ENCODE measurements at places on chromosomes 2 and 18.

DNA sequence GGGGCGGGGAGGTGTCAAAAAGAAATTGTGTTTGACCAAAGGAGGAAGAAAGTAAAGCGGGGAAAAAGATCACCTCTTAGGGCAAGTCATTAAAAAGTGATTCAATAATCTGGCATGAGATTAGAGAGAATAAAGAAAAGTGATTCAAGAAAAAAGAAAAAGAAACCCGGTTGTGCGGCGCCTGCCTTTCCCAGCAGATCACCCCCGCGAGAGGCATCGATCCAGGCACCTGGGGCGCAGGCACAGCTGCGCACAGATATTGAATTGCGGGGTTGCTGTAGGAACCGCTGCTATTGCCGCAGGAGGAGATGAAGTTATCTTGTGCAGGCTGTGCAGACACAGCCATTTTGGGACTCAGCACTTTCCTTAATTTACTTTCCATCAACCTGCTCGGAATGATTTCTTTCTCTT lies 71.2 kb downstream of the PLB1 start:
- DNase-seq, result peak; percentile 31

GRCh38 chr2:31213601-31214443 lies 3.5 kb downstream of the CAPN14 start:
- no peak for DNase-seq

- no peak for DNase-seq
These were observed 32.3 kb upstream of the BAZ2B start for GRCh38 chr2:159648643-159649042.

DNA sequence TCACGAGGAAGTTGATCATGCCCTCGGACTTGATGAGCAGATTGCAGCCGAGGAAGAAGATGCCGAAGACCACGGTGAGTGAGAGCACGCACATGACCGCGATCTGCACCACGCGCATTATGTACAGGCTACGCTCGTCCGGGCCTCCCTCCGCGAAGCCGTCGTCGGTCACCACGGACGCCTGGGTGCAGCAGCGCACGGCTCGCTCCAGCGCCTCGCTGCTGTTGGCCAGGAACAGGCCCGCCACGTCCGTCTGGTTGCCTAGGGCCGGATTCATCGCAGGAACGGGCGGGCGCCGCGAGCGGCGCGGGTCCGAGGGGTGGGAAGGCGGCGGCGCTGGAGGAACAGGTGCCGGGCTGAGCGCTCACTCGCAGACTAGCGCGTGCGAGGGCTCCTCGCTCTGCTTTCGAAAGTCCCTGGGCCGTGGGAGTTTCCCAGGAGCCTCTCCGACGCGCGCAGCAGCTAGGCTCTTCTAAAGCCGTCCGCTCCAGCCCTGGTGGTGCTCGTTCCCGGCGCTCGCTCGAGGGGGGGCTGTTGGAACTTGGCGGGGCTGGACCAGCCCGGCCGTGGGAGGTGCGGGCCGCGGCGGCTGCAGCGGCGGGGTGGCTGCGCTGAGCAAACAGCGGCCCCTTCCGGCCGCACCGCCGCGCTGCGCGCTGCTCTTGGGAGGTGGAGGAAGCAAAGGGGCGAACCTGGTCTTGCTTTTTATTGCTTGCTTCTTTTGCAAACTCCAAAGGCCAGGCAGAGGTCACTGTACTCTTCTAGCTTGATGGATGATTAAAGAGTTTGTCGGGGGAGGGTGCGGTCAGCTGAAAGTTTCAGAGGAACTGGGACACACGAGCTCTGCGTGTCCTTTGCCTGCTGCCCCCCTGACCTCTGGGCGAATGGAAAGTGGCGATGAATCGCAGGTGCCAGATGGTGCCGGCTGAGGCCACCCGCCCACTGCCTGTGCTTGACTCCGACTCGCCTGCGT lies at the start of gene RPRM:
TSS of gene RPRM (minus strand) at position 474 of the 973 bp plus-strand sequence. CDS start at position 277, 197 bp downstream.
- peak; percentile 7 for DNase-seq

GRCh38 chr2:55929476-55929875 lies 5.9 kb upstream of the EFEMP1 start:
- no peak for DNase-seq

DNA sequence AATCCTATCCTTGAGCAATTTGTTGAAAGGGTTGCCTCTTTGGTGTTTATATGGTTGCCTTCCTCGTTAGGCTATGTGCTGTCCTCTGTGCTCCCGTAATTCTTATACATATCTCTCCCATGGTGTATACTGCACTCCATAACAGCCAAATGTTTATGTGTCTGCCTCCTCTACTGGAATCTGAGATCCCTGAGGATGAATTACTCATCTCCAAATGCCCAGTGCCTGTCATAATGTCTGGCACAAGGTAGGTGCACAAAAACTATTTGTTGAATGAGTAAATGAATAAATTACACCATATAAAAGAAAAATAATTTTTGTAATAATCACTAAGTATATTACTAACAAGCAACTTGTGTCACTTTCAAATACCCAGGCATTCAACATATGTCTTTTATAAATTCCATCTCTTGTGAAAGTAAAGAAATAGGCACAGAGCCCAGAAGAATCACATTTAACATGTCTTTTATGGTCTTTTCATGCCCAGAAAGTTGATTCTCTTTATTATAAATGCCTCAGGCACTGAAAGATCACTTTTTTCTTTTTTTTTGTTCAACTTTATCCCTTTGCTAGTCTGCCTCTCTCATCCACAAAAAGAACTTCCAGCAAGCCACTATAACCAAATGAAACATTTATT lies 164.9 kb downstream of the CCDC148 start:
- DNase-seq, result no peak

- no peak for DNase-seq
These were observed 11.8 kb upstream of the TWSG1 start for GRCh38 chr18:9322744-9323143.

DNA sequence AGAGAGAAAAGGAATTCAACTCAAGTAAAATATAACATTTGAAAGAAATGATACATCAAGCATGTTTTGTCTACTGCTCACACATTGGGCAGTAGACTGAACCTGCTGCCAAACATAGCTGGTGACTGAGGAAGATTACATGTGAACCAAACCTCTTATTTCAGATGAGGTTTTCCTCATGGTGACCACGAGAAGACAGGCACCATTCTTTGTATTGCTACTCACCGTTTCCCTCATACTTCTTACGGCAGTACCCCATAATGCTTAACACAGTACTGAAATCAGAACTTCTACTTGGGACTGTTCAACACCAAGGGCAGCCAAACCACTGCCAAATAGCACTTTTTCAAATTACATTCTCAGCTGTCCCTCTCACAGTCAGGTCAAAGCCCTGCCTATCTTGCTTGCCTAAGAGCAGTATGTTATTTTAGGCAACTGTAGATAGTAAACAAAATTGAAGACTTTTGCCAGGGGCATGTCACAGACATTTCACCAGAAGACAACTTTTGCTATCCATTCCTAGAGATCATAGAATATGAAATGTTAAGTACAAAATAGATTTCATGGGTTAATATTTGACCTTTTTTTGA lies 167.1 kb upstream of the DOK6 start:
- DNase-seq, result no peak

DNA sequence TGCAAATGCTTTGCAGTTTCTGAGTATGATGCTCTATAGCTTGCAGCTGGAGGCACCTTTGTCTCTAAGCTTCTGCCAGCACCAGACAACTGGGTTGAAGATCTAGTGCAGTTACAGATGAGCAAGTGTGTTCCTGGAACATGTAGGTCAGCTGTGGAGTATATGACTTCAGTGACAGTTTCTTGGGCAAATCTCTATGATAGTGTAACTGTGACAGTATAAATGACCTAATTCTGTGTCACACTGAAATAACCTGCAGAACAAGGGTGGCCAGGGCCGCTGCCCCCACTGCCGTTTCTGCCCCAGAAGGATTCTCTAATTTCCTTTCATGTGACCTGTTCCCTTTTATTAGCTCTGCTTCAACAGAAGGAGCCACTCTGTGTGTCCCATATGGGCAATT lies 145.3 kb upstream of the DAPL1 start:
- no peak for DNase-seq

GRCh38 chr18:75256376-75256775 lies 45.8 kb downstream of the TSHZ1 start:
- DNase-seq, result no peak

GRCh38 chr2:173221937-173222594 lies 132.6 kb upstream of the CDCA7 start:
- no peak for DNase-seq
